Transverse colon (tissue), 4 donors: ENCODE measurements at places on chromosomes 13 and 19.

DNA sequence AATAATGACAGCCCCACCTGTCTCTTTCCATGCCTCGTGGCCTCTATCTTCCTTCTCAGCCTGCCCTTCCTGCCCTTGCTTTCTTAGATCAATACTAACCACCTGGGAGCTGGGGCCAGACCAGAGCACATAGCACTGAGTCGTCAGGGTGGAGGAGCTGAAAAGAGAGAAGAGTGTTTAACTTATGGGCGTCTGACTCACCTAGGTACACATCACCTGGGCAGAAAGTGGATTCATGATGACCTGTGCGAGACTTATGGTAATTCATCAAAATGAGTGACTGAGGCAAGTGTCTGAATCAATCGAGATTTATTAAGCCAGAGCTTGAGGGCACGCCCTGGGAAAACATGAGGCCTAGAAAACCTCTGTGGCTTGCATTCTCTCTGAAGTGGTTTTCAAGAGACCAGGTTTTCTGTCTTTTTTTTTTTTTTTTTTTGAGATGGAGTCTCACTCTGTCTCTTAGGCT, 19.2 kb downstream of the CEACAM6 start:
- peak; percentile 84 for DNase-seq

GRCh38 chr13:47281991-47282390, 385.1 kb upstream of the HTR2A start:
- no peak for DNase-seq

DNA sequence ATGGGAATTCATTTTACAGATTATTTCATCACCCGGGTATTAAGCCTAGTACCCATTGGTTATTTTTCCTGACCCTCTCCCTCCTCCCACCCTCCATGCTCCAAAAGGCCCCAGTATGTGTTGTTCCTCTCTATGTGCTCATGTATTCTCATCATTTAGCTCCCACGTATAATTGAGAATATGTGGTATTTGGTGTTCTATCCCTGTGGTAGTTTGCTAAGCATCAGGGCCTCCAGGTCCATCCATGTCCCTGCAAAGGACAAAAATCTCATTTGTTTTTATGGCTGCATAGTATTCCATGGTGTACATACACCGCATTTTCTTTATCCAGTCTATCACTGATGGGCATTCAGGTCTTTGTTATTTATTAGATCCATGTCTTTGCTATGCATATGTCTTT, 894.1 kb upstream of the MIR17HG start:
- DNase-seq, result no peak

DNA sequence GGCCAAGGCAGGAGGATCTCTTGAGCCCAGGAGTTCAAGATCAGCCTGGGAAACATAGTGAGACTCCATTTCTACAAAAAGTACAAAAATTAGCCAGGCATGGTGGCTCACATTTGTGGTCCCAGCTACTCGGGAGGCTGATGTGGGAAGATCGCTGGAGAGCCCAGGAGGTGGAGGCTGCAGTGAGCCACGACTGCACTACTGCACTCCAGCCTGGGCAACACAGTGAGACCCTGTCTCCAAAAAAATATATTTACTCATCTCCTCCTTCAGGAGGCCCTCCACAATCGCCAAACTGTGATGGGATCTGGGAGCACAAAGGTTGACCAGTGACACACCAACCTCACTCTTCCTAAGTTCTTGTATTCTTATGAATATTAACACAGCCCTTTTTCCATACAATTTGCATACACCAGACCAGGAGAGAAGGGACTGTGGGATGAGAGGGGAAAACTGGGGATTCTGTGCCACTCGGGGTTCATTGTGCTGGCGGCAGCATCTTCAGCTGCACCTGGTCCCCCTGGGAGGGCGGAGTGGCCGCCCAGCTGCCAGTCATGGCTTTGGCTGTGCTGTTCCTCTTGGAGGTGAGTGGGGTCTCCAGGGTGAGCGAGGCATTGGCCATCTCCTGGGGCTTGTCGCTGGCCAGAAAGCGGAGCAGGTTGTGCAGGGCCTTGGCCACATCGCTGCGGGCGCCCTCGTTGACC, 5.8 kb upstream of the OPA3 start:
- no peak for DNase-seq
